ENCODE measurements at places on chromosomes 12 and 14.

DNA sequence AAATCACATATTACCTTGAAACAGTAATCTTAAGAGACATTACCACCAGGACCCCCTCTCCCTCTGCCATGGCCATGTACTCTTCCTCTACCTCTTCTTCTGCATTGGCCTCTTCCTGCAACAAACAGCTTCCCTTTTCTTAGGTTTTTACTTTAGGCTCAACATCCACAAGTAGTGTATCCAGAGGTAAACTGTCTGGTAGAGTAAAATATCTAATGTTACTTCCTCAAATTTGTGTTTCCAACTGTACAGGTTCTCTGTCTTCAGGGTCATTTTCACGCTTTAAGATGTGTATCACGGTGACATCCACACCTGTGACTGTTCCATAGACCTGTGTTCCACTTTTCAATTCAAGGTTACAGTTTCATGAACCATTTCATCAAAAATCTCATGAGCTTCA is 13.4 kb downstream of the CDK17 start:
- H3K36me3 ChIP-seq: no peaks in the 10 kb centered on the region
- H3K4me1 ChIP-seq: peaks cover 39% of the 10 kb centered on the region
- no peaks in the 10 kb centered on the region for H3K27me3 ChIP-seq
- no peak overlapping the region for H3K27ac ChIP-seq
- DNase-seq: no peak

- peaks cover 10% of the 10 kb centered on the region for H3K4me1 ChIP-seq
- DNase-seq: no peak
- no peaks in the 10 kb centered on the region for H3K27me3 ChIP-seq
- no peaks in the 10 kb centered on the region for H3K36me3 ChIP-seq
Measured at GRCh38 chr12:2692080-2692479, 102.7 kb upstream of the FKBP4 start.

DNA sequence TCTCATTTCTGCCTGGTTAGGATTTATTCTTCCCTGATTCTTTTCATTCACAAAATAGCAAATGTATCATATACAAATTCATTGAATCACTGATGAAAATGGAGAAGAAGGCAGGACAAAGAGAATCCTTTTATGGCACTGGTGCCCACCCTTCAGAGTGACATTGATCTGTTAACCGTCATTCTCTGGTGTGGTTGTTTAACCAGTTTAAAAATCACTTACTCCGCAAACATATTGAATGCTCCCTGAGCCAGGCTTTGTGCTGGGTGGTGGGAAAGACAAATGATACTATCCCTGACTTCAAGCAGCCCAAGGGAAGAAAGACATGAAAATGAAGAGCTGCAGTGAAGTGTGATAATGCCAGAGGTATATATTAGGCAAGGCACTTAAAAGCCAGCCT is 187.5 kb upstream of the SLC38A2 start:
- H3K36me3 ChIP-seq: no peaks in the 10 kb centered on the region
- H3K27ac ChIP-seq: no peak overlapping the region
- H3K4me1 ChIP-seq: peaks cover 5% of the 10 kb centered on the region

GRCh38 chr14:84856751-84857534 is 673.0 kb upstream of the FLRT2 start:
- no peak overlapping the region for H3K27ac ChIP-seq
- H3K27me3 ChIP-seq: no peaks in the 10 kb centered on the region
- no peak overlapping the region for H3K4me3 ChIP-seq

DNA sequence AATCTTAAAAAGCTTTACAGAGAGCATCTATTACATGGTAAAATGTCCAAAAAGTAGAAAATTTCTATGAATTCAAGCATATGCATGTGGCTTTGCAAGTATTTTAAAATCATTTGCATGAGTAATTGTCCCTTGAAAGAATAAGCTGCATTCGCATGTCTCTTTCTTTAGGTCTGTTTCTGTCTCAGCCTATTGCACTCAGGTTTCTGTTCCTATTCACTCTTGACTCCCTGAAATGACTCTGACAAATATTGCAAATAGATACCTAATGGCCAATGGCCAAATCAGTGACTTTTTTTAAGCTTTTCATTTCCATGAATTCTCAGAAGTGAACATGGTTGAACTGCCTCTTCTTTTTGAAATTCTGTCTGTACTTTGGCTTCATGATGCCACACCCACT is 6.4 kb upstream of the TTC8 start:
- H3K36me3 ChIP-seq: no peaks in the 10 kb centered on the region
- peaks cover 3% of the 10 kb centered on the region for H3K27me3 ChIP-seq
- no peak overlapping the region for H3K4me3 ChIP-seq

DNA sequence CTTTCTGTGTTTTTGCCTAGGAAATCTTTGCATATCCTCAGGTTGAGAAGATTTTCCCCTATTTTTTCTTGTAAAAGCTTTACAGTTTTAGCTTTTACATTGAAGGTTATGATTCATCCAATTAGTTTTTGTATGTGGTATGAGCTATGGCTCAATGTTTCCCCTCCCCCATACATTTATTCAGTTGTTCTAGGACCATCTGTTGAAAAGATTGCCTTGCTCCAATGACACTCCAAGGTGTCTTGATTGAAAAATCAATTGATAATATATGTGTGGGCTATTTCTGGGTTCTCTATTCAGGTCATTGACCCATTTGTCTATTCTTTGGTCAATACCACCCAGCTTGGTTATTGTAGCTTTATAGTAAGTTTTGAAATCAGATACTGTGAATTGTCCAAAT is 42.6 kb downstream of the LRTM2 start:
- H3K4me3 ChIP-seq: no peak overlapping the region
- no peak overlapping the region for H3K27ac ChIP-seq
- no peaks in the 10 kb centered on the region for H3K27me3 ChIP-seq
- no peaks in the 10 kb centered on the region for H3K4me1 ChIP-seq

GRCh38 chr14:29403091-29403490 is 524.6 kb downstream of the PRKD1 start:
- H3K4me3 ChIP-seq: no peak overlapping the region
- no peaks in the 10 kb centered on the region for H3K27me3 ChIP-seq
- H3K36me3 ChIP-seq: no peaks in the 10 kb centered on the region
- no peaks in the 10 kb centered on the region for H3K4me1 ChIP-seq
- no peak for DNase-seq

DNA sequence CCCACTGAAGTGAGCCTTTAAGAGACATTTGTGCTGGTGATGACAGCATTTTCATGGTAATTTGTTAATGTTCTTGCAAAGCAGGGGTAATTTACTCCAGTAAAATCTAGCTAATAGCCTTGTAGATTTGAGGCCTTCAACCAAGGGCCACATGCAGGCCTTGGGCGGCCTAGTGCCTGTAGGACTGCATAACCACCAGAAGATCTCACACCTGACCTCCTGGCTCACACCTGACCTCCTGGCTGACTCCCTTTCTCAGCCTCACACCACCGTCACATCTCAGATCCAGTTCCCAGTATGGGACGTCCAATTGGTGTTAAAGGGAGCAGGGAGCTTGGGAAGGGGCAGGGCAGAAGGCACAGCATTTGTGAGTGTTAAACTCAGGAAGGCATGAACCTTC is 26.9 kb downstream of the C12orf42 start:
- H3K4me3 ChIP-seq: no peak overlapping the region
- no peaks in the 10 kb centered on the region for H3K36me3 ChIP-seq
- DNase-seq: no peak
- no peak overlapping the region for H3K27ac ChIP-seq
- H3K27me3 ChIP-seq: no peaks in the 10 kb centered on the region

GRCh38 chr12:92036771-92037453 is 108.7 kb downstream of the BTG1 start:
- H3K4me1 ChIP-seq: peaks cover 65% of the 10 kb centered on the region
- no peaks in the 10 kb centered on the region for H3K27me3 ChIP-seq
- no peak overlapping the region for H3K4me3 ChIP-seq
- DNase-seq: no peak
- no peaks in the 10 kb centered on the region for H3K36me3 ChIP-seq

- H3K4me1 ChIP-seq: no peaks in the 10 kb centered on the region
- H3K27me3 ChIP-seq: no peaks in the 10 kb centered on the region
- DNase-seq: no peak
- no peak overlapping the region for H3K27ac ChIP-seq
- H3K4me3 ChIP-seq: no peak overlapping the region
- no peaks in the 10 kb centered on the region for H3K36me3 ChIP-seq
Measured at GRCh38 chr12:71005166-71005565, 84.6 kb upstream of the PTPRR start.

- no peaks in the 10 kb centered on the region for H3K27me3 ChIP-seq
- peaks cover under 1% of the 10 kb centered on the region for H3K4me1 ChIP-seq
- no peak for DNase-seq
- H3K27ac ChIP-seq: no peak overlapping the region
- H3K4me3 ChIP-seq: no peak overlapping the region
Measured at GRCh38 chr14:20421267-20421666, 8.0 kb upstream of the TEP1 start.

- no peaks in the 10 kb centered on the region for H3K4me1 ChIP-seq
- H3K4me3 ChIP-seq: no peak overlapping the region
- no peaks in the 10 kb centered on the region for H3K36me3 ChIP-seq
- H3K27ac ChIP-seq: no peak overlapping the region
- DNase-seq: no peak
Measured at GRCh38 chr12:41652981-41653380, 464.9 kb downstream of the PDZRN4 start.

DNA sequence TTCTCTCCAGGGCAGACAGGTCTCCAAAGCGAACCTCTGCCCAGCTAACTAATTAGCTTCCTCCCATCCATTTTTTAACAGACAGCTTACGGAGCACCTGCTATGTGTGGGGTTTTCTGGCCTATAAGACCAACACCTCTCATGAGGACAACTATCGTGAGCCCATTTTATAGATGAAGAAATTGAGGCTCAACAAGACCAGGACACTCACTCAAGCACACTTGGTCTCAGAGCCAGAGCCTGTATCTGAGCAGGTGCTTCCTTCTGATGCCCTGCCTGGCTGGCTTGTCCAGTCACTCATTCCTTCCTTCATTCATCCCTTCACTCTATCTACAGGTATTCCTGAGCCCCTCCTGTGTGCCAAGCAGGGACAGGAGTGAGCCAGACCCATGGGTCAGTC is 6.1 kb downstream of the TRPV4 start:
- H3K4me1 ChIP-seq: no peaks in the 10 kb centered on the region
- H3K27me3 ChIP-seq: no peaks in the 10 kb centered on the region
- no peak overlapping the region for H3K27ac ChIP-seq
- H3K36me3 ChIP-seq: no peaks in the 10 kb centered on the region

DNA sequence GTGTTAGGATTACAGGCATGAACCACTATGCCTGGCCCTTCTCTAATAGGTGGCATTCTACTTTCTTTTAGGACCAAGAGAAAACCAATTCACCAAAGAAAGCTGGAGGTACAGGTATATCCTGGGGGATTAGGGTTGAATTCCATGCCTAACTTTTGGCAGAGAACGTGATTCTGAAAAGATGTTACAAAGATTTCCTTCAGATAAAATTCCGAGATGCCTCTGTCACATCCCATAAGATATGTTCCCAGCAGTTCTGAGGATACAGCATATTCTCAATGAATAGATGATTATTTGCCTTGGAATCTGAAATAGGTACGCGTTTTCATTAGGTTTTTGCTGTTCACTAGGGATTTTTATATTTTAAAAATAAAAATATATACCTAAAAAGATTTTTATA is 111.9 kb upstream of the KRAS start:
- no peak overlapping the region for H3K27ac ChIP-seq
- H3K27me3 ChIP-seq: no peaks in the 10 kb centered on the region
- no peak overlapping the region for H3K4me3 ChIP-seq
- H3K4me1 ChIP-seq: peaks cover 11% of the 10 kb centered on the region

- no peak for DNase-seq
- H3K36me3 ChIP-seq: no peaks in the 10 kb centered on the region
- H3K27me3 ChIP-seq: no peaks in the 10 kb centered on the region
- H3K4me1 ChIP-seq: peaks cover 4% of the 10 kb centered on the region
- H3K27ac ChIP-seq: no peak overlapping the region
Measured at GRCh38 chr12:93102312-93102711, 173.2 kb upstream of the EEA1 start.

GRCh38 chr12:79071498-79071897 is 206.9 kb downstream of the SYT1 start:
- no peaks in the 10 kb centered on the region for H3K36me3 ChIP-seq
- H3K27ac ChIP-seq: no peak overlapping the region
- H3K27me3 ChIP-seq: no peaks in the 10 kb centered on the region
- H3K4me3 ChIP-seq: no peak overlapping the region
- H3K4me1 ChIP-seq: no peaks in the 10 kb centered on the region

GRCh38 chr12:2553388-2554126 is 241.2 kb upstream of the FKBP4 start:
- no peaks in the 10 kb centered on the region for H3K36me3 ChIP-seq
- H3K27me3 ChIP-seq: peaks cover 29% of the 10 kb centered on the region

DNA sequence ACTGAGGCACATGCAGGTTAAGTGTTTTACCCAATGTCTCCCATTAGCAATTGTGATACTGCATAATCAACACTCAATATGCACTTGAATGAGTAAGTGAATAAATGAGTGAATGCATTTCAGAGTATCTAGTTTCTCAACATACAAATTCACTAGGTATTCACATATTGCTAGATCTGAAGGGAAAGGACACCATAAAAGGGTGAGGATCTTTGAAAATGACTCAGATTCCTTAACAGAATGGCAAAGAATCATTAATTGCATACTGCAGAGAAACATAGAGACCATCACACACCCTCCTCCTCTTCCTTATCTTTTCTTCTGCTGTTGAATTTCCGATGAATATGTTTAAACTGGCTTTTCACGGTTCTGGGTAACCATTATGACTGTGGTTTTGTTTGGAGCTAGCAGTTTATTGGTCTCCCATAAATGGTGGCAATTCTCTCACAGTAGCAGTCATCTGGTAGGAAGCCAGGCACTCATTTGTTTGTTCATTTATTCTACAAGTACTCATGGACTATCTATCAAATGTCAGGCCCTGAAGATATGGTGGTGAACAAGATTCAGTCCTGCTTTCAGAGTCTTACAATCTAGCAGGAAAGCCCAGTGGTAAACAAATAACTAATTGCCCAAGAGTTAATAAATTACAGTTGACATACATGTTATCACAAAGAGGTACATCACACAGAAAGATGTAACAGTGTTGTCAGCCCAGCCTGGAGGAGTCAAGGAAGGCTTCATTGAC is 70.2 kb downstream of the LLPH start:
- H3K27me3 ChIP-seq: no peaks in the 10 kb centered on the region
- no peak for DNase-seq
- H3K27ac ChIP-seq: no peak overlapping the region

DNA sequence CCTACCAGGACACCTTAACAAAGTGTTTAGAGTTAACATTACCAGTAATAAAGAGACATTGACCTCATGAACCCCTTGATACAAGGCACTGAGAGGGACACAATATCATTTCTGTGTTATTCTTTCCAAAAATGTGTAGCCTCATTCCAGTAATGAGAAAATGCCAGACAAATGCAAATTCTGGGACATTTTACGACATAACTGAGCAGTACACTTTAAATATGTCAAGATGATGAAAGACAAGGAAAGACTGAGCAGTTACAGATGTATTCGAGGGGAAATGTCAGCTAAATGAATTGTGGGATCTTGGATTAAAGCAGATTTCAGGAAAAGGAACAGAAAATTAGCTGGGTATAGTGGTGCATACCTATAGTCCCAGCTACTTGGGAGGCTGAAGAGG is 255.6 kb downstream of the ERC1 start:
- no peaks in the 10 kb centered on the region for H3K4me1 ChIP-seq
- H3K27ac ChIP-seq: no peak overlapping the region
- H3K36me3 ChIP-seq: peaks cover 3% of the 10 kb centered on the region
- no peaks in the 10 kb centered on the region for H3K27me3 ChIP-seq
- DNase-seq: no peak

GRCh38 chr14:79279645-79280597 is 931.4 kb downstream of the DIO2 start:
- no peak for DNase-seq
- no peaks in the 10 kb centered on the region for H3K36me3 ChIP-seq
- no peaks in the 10 kb centered on the region for H3K4me1 ChIP-seq
- no peak overlapping the region for H3K4me3 ChIP-seq
- no peak overlapping the region for H3K27ac ChIP-seq

Data from T-cell (primary cell).